NCI-H774 (cell line): ENCODE measurements at places on chromosomes 4 and X.

DNA sequence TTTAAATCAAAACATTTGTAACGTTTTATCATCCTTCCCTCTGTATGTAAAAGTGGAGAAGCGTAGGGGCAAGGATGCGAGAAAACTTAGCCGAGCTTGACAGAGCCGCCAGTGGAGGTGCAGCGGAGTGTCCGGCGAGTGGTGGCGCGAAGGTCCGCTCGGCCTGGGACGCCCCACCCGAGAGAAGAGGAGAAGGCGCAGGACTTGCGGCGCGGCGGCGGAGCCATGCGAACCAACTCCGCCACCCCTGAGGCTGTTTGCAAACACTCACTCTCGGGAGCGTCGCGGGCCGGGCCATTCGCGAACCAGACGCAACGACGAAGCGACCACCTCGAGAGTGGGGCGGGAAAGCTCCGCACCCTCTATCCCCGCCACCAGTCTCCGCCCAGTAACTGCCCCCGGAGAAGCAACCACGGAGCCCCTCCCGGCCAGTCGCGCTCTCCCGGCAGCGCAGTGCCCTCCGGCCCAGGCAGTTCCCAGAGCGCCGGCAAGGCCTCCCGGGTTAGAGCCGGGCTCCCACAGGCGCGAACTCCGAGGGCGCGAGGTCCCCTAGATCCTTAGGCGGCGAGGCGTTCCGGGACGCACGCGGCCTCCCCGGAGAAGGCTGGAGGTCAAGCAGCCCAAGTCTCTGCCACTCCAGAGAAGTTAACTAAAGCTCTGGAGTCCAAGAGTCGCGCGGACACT lies 2.3 kb upstream of the MAB21L2 start:
- DNase-seq, result no peak

- DNase-seq, result no peak
Observed at GRCh38 chrX:14616301-14616700, 87.0 kb downstream of the GLRA2 start.

- DNase-seq, result no peak
Observed at GRCh38 chr4:100060765-100061416, 110.8 kb upstream of the H2AZ1 start.

- no peak for DNase-seq
Observed at GRCh38 chr4:145565328-145565727, 53.9 kb upstream of the MMAA start.

- no peak for DNase-seq
Observed at GRCh38 chr4:89284828-89285227, 22.8 kb downstream of the GPRIN3 start.

- DNase-seq, result no peak
Observed at GRCh38 chr4:183961795-183962194, 56.7 kb downstream of the STOX2 start.
